ENCODE measurements at places on chromosomes 6 and 20.

DNA sequence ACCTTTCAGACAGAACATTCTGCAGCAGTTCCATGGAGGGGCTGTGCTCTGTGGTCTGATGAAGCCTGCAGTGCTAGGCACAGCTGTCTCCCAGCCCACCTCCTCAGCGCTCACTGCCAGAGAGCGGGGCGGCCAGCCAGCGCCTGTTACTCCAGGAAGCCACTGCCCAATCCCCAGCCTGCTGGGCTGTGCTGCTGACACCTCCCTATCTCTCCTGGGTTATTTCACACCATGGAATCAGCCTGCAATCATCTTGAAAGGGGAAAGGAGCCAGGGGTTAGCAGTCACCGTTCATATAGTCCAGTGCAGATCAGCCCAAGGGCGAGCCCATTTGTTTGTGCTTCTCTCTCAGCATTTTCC is 46.3 kb upstream of the NHSL1 start:
- DNase-seq, result no peak

- DNase-seq, result no peak
Observed at GRCh38 chr6:92762443-92763273, 656.7 kb downstream of the EPHA7 start.

- DNase-seq, result no peak
Observed at GRCh38 chr6:34656378-34657036, 40.1 kb downstream of the ILRUN start.

DNA sequence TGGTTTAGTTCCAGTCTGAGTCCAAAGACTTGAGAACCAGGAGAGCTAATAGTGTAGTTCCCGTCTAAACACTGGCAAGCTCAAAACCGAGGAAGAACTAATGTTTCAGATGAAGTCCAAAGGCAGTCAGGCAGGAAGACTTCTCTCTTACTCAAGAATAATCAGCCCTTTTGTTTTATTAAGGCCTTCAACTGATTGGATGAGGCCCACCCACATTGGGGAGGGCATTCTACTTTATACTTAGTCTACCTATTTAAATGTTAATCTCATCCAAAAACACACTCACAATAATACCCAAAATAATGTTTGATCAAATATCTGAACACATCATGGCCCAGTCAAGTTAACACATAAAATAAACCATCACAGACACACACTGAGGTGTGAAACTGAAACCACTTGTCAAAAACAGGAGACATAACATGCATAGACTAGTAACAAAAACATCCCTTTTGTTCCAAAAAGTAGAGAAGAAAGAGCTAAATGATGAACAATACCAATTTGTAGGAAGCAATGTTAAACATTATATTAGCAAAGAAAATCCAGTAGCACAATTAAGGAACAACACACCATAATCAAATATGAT is 50.2 kb upstream of the SENP6 start:
- no peak for DNase-seq

GRCh38 chr6:29887819-29888776 is 54.2 kb upstream of the HLA-A start:
- peak; percentile 79 for DNase-seq

DNA sequence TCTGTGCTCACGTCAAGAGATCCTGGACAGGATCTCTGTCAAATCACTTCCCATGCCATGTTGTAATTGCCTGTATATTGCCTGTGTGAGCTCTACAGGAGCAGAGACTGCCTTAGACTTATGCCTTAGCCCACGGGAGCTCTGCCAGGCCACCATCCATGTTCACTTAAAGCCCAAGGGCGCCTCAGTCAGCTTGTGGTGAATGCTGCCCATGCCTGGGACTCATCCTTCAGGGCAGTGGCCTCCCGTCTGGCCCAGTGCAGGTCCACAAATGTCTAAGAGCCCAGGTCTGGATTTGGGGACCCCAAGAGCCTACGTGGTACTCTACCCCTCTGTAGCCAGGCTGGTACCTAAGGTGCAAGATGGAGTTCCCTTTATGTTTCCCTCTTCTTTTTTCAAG is 22.4 kb upstream of the BPIFA2 start:
- DNase-seq, result no peak

- no peak for DNase-seq
Observed at GRCh38 chr20:4550740-4551139, 171.0 kb upstream of the PRND start.

DNA sequence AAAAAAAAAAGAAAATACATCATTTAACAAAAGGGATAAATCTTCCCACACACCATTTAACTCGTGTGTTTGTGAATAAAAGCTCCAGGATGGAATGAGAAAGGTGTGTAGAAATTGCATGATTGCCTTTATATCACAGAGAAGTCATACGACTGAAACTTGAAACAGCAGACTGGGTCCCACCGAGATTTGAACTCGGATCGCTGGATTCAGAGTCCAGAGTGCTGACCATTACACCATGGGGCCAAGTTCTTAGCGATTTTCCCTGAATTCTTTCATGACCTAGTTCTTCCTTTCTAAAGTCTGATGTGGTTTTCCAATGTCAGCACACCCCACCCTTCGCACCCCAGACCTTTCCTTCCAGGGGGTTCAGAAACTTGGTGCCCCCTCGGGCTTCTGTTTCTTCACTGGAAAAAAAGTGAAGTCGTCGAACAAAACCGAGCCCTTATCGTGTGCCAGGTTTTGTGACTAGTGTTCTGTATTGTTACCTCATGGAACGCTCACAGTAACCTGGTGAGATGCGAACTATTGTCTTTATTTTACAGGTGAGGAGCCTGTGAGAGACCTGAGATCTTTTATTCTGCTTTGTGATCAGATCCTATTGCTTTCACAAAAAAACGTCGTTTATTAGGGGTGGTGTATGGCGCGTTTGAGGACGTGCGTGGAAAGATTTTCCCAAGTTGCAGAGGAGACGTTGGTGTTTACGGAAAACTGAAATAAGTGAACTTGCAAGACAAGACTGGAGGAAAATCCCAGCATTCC is 120.8 kb downstream of the OR2B2 start:
- no peak for DNase-seq

DNA sequence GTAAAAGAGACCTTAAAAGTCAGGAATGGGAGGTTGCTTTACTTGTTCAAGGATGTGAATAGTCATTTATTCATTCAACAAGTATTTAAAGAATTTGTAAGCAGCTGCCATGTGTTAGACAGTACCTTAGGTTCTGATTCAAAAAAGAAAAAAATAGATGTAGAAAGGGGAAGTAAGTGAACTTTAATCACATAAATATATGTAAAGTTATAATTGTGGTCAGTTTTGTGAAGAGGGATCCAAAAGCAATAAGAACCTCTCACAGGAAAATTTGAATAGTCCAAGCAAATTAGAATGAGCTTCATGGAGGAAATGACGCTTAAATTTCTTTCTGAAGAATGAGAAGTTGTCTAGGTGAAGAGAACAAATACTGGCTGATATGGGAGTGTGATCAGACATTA is 596.1 kb upstream of the CITED2 start:
- DNase-seq, result no peak

GRCh38 chr6:38640216-38640909 is 634 bp upstream of the BTBD9 start:
- DNase-seq, result no peak

- DNase-seq, result no peak
Observed at GRCh38 chr6:39173270-39173669, 56.0 kb downstream of the KCNK5 start.

DNA sequence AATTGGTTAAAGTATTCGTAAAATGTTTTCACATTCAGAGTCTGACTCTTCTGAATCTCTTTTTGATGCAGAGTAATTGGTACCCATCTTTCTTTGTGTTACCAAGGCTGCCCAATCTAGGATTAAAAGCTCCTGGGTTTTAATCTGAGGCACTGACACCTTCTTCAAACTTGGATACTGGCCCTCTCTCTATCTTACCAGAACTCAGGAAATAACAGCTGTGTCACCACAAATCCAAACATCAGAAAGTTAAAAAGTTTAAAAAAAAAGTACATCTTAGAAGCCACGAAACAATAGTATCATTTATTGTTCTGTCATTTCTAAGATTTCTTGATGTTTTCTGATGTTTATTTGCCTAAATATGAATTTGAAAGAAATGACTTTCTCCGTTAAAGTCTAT is 255.5 kb upstream of the RUNX2 start:
- no peak for DNase-seq

DNA sequence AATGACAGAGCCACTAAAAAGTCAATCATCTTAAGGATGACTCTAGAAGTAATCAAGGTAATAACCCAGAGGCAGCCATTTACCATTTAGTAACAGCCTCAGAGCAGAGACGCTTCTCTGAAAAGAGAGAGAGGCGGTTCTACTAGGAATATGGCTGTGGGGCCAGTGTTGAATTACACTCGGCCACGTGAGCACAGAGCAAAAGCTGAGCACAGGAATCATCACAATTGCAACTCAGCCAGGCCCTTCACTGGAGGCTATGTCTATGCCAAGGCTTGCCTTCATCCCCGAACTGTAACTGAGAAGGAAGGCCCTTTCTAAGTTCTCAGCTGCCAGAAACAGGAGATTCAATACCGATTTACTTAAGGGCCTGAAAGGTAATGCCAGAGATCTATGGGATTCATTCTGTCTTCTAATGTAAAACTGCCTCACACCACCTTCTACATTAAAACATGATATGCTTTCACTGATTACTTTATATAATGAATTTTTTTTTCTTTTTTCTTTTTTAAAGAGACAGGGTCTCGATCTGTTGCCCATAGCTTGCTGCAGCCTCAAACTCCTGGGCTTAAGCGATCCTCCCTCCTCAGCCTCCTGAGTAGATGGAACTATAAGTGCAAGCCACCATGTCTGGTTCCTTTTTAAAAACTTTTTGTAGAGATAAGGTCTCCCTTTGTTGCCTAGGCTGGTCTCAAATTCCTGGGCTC is 67.6 kb downstream of the NUDT3 start:
- no peak for DNase-seq

DNA sequence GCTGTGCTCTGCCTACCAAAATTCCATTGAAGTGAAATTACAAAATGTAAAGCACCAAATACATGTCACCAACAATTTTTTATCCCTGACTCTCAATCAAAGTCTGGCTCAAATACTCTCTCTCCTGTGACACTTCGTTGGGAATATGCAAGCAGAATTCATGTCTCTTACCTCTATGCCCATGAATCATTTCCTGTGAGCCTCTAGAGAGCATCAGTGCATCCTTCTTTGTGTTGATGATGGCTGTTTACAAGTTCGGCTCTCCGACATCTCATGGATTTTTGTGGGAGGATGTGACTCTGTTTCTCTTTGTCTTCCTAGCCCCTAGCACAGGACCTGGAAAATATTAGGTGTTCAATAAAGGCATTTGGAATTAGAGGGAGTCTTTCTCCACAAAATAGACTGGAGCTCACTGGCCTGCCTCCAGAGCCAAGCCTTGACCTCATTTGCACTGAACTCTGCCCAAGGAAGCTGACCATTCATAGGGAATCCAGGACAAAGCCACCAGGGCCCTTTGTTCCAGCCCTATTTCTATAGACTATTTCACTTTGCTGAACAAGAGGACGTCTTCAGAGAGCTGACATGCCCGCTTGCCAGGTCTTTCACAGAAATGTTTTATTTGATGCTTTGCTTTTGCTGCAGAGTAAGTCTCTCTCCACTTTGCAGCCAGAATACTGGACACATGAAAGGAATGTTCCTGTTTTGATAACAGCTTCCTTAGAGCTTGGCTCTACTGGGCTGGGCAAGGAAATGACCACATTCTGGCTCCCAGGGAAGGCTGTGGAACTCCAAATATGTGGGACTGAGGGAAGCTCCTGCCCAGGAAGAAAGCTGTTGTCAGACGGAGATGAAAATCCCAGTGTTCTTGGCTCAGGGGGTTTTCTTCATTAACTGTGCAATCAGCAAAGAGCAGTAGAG is 194.5 kb upstream of the CDYL start:
- DNase-seq, result no peak

- no peak for DNase-seq
Observed at GRCh38 chr6:44058617-44059358, 68.5 kb downstream of the MRPL14 start.

DNA sequence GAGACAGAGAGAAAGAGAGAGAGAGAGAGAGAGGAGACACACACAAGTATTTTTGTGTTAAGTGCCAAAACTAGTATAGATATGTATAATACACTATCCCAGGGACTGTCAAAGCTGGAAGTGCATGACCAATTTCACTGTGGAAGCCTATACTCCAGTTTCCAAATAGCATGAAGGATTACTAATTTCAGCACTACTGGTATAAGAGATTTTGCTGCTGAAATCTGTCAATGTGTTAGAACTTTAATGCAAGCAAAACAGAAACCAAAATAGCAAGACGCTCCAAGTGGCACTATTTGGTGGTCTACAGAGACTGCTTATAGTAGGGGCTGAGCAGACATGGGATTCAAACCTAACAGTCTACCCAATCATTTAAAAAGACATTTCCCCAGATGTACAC is 284.8 kb downstream of the BTBD9 start:
- DNase-seq, result no peak

GRCh38 chr6:66418906-66419305 is 711.9 kb upstream of the EYS start:
- no peak for DNase-seq

DNA sequence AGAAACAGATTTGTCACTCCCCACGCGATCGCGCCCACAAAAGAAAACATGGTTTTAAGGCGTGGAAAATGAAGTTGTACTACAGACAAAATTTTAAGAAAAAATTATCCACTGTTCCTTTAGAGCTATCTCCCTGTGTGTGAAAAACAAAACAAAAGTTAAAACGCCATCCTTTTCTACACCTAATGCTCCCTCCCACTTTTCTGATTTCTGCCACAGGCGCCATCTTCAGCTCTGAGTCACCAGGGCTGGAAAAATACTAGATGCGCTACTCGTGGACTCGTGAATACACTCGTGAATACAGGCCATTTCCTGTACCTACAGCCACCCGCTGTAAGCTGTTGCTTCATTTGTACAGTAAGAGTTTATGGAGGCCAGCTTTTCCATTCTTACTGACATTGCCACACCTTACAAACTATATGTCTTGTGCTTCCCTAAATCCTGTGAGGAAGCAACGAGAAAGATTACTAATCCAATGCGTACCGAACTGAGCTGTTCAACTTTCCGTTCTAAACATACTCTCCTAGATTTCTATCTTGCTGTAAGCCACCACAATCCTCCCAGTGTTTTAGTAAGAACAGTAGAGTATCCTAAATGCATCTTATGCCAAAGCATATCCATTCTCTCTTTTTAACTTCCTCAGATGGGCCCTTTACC is 773 bp upstream of the AHI1 start:
- peak; percentile 19 for DNase-seq

DNA sequence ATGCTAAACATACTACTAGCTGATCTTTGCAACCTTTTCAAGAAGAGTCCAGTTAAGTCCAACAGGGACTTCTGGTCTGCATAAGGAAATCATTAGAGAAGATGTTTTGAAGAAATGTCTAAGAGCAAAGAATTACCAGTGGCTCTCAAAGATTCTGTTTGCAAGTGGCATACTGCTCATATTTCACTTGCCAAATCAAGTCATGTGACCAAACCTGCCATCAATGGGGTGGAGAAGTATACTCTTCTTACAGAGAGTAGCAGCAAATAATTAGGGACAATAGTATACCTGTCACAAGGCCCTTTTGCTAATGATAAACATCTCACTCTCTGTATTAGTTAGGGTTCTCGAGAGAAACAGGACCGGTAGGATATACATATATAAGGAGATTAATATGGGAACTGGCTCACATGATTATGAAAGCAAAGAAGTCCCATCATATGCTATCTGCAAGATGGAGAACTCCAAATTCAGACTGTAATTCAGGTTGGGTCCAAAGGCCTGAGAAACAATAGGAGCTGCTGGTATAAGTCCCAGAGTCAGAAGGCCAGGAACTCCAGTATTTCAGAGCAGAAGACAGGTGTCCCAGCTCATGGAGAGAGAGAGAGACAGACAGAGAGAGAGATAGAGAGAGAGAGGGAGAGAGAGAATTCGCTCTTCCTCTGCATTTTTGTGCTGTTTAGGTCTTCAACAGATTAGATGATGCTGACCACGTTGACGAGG is 111.5 kb downstream of the LCA5 start:
- no peak for DNase-seq

- DNase-seq, result no peak
Observed at GRCh38 chr6:98589536-98589935, 244.8 kb upstream of the POU3F2 start.

Data from stimulated activated CD4-positive, alpha-beta T cell treated with anti-CD3 and anti-CD28 coated beads, Interleukin-15, amount 100 ng/mL, for 1 hour (primary cell).